Ovary (tissue), 10 donors: ENCODE measurements at places on chromosomes 6 and 20.

- no peak for DNase-seq
These were observed 86.0 kb downstream of the PTPN1 start for GRCh38 chr20:50595988-50596693.

DNA sequence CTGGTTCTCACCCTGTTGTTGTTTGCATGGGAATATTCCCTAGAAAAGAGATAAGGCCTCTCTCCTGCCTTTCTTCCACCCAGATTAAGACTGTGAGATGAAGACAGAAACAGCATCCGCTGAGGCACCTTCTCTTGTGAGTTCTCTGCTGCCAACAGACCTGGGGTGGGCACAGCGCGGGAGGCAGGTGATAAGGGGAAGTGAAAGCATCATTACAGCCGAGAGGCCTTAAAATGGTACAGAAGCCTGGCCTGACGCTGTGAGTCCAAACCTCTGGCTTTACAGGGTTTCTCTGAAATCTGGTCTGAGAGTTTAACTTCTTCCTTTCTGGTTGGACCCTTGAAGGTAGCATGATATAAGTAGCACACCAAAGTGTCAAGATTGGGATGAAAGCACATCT, 21.0 kb upstream of the IYD start:
- DNase-seq = no peak

DNA sequence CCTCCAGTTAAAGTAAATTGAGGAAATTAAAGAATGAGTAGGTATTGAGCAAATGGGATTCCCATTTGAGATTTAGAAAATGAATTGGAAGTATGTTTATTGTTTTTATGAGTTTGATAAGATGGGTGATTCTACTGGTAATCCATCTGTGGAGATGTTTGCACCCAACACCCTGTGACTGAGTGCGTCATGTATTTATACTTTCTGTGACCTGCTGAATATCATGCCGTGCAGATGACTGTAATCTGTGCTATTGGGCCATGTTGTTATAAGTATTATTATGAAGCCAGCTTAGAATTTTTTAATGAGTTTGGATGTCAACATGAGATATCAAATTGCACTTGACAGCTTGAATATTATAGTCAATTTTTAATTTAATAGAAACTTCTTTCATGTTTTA, 17.7 kb downstream of the FAM83B start:
- no peak for DNase-seq

DNA sequence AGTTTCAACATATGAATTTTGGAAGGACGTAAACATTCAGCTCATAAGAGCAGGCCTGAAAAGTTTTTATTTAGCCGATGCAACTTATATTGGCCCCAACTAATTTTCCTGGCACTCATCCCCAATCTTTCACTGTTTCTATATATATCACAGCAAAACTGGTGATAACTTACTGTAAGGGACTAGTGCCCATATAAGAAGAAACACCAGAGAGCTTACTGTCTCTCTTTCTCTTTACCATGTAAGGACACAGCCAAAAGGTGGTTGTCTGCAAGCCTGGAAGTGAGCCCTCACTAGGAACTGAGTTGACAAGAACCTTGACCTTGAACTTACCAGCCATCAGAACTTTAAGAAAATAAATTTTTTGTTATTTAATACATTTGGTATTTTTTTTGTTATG, 807.4 kb upstream of the CITED2 start:
- DNase-seq = no peak

GRCh38 chr6:105967917-105968602, 118.1 kb upstream of the PRDM1 start:
- no peak for DNase-seq

- no peak for DNase-seq
These were observed 27.9 kb upstream of the TBC1D7 start for GRCh38 chr6:13355999-13356785.

DNA sequence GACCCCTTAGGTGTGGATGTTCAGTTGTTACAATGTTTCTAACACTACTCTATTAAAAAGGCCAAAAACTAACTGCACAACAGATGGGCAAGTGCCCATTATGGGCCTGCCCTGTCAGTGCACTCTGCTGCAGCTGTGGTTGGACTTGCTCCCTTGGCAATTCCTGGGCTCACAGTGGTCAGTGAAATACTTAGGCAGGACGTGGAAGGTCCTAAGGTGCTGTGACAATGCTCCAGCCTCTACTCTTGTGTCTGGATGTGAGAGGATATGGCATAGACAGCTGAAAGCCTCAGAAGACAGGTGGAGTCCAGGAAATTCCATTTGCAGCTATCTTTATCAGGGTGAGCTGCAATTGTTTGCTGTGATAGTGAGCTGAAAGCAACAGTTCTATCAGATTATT, 136.5 kb upstream of the OLIG3 start:
- no peak for DNase-seq

DNA sequence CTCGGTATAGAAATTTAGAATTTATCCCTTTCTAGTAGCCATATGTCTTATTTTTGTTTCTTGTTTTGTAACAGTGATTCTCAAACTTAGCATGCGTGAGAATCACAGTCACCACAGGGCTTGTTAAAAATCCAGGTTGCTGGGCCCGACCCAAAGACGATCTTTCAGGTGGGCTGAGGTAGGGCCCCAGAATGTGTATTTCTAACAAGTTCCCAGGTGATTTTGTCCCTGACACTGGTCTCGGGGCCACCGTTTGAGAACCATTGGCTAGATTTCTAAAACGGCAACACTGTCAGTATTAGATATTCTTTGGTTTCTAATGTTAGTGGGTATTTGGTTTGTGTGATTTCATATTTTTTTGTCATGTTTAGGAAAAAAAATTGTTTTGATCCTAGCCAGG, 9.9 kb downstream of the PFDN4 start:
- DNase-seq = no peak

DNA sequence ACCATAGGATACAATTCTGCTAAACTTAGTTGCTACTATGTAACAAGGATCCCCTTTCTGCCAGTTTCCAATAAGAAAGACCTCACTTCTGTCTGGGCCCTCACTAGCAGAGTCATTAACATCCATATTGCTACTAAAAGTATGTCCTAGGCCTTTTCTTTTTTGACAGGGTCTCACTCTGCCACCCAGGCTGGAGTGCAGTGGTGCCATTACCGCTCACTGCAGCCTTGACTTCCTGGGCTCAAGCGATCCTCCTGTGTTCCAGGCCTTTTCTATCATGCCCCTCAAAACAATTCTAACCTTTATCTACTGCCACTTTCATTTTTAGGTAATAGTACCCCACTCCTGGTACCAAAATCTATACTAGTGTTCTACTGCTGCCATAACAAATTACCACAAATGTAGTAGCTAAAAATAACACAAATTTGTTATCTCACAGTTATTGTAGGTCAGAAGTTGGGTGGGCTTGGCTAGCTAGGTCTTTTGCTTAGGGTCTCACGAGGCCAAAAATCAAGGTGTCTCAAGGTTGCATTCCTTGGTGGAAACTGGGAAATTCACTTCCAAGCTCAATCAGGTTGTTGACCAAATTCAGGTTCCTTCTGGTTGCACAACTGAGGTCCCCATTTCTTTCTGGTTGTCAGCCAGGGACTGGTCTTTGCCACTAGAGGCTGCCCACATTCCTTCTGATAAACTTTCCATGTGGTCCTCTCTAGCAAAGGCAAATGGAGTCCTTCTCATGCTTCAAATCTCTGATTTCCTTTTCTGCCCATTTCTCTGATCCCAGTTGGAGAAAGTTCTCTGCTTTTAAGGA, 3.0 kb downstream of the CSNK2A1 start:
- DNase-seq = no peak

GRCh38 chr6:142761756-142762155, 183.2 kb downstream of the HIVEP2 start:
- DNase-seq = no peak

GRCh38 chr6:5729080-5729434, 277.7 kb downstream of the NRN1 start:
- DNase-seq = no peak

- no peak for DNase-seq
These were observed 171.4 kb downstream of the SOX4 start for GRCh38 chr6:21764989-21765388.

DNA sequence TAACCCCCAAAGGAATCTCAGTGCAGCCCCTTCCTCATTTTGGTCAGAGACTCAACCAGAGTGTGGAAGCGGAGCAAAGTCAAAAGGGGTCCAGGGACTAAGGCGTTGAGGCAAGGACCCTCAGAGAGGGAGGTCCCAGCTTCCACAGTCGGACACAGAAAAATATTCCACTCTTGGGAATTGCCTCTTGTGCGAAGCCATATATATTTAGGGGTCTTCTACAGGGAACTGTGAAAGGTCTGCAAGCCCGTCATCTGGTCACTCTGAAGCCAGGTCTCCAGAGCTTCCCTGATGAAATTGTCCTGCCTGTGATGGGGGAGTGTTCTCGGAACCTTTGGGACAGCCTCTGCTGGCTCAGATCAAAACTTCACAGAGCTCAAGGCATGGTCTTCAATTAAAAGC, 160.8 kb downstream of the TBXT start:
- no peak for DNase-seq

GRCh38 chr6:151199991-151200390, 39.8 kb upstream of the AKAP12 start:
- no peak for DNase-seq

DNA sequence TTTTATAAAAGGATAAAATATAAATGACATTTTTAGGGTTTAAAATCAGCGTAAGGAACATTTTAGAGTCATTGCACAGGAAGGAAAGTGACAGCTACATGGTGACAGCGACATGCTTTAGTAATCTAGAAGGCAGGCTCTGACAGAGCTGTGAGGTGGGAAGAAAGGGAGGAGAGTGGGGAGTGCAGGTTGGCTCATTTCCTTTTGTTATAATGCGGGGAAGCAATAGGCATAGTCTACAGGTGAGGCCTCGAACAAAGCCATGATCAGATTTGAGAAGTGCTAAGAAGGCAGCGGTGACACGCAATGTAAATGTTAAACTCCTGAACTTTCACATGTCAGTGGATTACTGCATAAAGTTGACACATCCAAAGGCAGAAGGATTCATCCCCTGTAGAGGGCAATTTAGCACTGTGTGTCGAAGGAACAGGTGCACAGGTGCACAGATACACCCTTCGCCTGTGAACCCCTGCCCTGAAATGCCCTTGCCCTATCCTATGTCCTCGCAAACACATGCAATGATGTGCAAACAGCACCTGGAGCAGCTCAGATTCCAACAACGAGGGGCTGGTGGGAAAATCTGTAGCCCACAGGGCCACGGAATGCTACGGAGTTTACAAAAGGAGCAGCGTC, 32.4 kb upstream of the SMOC2 start:
- DNase-seq = no peak

DNA sequence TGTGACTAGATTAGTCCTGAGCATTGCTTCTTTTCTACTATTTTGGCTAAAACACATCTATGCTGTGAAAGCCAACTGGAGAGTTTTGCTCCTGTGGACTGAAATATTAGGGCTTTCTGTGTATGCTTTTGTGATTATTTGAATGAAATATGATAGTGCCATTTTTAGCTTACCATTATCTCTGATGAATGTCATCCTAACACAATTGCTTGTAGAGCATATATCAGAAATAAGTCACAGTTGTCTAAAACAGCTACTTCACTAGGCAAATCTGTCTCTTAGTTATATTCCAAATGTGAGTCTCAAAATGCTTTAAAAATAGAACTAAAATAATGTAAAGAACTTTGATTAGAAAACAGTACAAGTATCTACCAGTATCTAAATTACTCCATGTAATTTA, 401.4 kb upstream of the PTCHD4 start:
- no peak for DNase-seq

DNA sequence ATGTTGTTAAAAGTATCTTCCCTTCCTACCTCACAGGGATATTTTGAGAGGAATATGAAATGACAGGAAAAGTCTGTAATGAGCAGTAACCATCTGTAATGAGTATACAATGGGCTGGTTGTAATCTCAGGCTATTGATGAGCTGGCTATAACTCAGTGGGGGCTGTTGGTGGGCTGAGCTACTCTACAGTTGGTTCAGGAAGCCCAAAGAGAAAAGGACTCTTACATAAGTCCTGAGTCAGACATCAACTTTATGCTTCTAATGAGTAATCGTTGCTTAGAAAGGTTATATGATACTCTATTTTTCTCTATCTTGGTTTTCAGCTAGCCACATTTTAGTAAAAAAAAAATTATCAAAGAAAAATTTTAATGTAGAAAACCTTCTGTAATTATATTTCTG, 26.4 kb downstream of the ZNF391 start:
- DNase-seq = no peak

DNA sequence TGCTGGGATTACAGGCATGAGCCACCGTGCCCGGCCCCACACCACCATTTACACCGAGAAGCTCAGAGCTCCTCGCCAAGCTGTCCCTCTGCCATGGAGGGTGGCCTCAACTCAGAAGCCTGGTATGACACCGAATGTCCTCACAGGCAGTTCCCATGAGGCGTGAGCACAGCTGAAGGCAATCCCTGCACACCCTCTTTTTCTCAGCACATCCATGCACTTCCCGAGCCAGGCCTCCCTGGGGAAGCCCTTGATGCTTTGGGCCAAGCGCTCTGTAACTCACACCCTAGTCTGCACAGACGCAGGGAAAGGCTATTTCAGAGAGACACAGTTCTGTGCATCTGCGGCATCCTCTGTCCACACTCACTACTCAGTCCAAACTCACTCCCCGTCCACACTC, 18.4 kb downstream of the THBS2 start:
- DNase-seq = no peak

- no peak for DNase-seq
These were observed 126.9 kb upstream of the TIAM2 start for GRCh38 chr6:154868143-154868594.

DNA sequence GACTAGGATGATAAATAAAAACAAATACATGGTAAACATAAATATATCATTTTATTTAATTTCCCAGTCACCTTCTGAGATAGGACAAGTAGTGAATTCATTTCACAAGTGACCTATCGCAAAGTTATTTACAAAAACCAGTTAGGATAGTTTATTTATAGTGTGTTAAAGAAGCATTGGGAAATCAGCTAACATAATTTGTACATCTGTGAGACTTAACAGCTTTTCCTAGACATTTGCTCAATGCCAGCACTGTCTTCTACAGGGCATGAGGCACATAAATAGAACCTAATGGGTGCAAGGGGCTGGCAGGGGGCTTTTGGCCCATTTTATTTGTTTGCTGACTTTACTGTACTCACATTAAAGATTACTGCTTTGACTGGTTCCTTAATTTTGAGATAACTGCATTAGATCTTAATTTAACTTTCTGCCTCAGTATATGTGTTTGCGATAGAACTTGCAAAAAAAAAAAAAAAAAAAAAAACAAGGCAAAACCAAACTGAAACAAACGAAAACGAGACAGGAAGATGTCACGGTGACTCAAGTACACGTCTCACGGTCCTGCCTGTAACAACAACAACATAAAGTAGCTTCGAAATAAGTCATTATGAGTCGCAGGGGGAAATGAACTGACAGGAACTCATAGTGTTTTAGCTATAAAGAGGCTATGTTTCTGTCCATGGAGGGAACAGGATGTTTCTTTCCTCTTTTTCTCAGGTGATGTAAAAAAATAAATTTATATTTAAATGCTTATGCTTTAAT, 133.7 kb upstream of the GMDS start:
- no peak for DNase-seq

DNA sequence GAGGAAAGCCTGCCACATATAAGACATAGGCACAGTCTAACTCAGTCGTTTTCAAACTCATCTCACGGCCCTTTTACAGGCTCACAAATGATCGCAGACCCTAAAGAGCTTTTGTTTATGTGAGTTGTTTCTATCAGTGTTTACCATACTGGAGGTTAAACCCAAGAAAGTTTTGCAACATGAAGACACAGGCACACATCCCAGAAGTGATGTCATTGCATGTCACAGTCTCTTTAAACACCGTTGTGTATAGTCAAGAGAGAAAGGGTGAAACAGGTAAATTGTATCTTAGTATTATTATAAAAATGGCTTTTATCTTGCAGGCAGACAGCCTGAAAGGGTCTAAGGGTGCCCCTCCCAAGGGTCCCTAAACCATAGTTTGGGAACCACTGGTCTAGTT, 96.7 kb downstream of the BACH2 start:
- no peak for DNase-seq

GRCh38 chr6:35722121-35722761, 14.6 kb upstream of the ARMC12 start:
- DNase-seq = peak; percentile 84
